ENCODE measurements at places on chromosomes 4 and X.
A peak's percentile ranks its signal among the peaks of the same experiment; 100 is the strongest.

DNA sequence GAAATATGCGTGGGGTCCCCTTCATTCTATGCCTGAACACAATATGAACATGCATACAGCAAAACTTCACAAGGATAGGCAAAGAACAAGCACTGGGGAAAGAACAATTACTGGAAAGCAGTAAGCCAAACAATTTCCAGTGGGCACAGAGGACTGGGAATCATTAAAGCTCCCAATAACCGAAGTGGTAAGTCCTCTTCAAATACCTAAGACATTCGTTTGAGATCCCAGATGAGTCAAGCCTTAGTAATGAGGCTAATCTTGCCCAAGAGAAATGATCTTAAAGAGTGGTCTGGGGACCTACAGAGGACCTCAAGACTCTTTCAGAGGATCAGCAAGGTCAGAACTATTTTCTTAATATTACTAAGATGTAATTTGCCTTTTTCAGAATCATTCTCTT, 28.6 kb downstream of the ANAPC10 start:
- DNase-seq = no peak

GRCh38 chr4:3320361-3321023, 27.7 kb downstream of the RGS12 start:
- DNase-seq = no peak

DNA sequence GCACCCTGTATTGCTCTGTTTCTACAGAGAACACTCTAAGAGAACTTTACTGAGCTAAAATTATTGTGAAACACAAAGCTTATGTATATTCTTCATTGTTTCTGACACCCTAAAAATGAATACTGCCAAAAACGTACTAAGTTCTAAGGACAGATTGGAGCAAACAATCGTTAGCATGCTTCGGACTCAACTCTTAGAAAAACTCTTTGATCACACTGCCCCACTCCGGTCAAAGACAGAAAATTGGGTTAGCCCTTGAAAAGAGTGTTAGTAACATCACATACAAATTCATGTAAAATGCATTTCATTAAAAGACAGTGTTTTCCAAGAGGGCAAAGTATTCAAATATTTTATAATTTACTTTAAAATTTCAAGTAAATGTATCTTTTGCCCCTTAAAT, 177.4 kb downstream of the DCHS2 start:
- DNase-seq = no peak

DNA sequence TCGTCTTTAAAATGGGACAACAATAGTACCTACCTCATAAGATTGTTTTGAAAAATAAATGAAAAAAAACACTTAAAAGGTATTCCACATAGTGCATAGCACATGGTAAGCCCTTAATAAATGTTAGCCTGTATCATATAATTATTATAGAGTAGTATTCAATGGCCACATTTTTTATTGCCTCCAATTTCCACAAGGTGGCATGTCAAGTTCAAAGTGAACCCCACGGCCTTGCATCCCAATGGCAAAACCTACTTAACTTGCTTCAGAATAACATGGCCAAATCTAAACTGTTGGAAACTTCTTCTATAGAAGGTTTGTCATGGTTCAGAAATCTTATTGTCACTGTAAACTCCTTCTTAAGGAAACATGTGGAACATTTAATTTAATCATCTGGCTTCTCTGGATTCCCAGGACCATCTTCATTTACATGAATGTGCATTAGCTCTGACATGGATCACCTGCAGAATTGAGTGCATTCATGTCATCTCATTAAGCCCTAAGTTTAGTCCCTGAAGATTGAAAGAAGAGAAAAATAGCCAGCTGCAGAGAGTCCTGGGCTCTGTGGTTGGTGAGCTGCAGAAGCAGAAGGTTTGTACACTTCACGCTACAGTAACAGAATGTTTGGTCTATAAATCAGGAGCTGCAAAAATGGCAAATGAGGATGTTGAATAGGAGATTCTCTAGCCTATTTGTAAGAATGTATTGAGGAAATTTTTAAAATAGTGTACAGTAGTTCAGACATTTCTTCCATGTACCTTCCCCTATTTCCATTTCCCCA, 61.0 kb downstream of the ANXA3 start:
- peak; percentile 42 for DNase-seq

Data from MV-4-11 (cell line).